ENCODE measurements at places on chromosomes 5 and 9. TPM values are rescaled to one million over a fixed set of nuclear protein-coding genes. Genes with fewer than 3 reads are reported as not detected.

The SLC1A1 gene
- 5.1 TPM for total RNA-seq

The MTREX gene
- 70.3 TPM for total RNA-seq

The RELL2 gene
- total RNA-seq: 5.6 TPM

The NME5 gene
- total RNA-seq: 1.7 TPM

The DCANP1 gene
- total RNA-seq: not detected

The NR5A1 gene
- total RNA-seq: not detected

The EIF4E1B gene
- not detected for total RNA-seq

The IL3 gene
- not detected for total RNA-seq

The PHAX gene
- 30.8 TPM for total RNA-seq

The GRXCR2 gene
- total RNA-seq: not detected

The IL4 gene
- total RNA-seq: not detected

The BARX1 gene
- total RNA-seq: not detected

The IFNA1 gene
- total RNA-seq: not detected

The FNBP1 gene
- total RNA-seq: 96.7 TPM

The C5orf63 gene
- 1.6 TPM for total RNA-seq

The IRX4 gene
- total RNA-seq: not detected

The RORB gene
- total RNA-seq: under 0.01 TPM

The CD72 gene
- not detected for total RNA-seq

The LHFPL2 gene
- 78.5 TPM for total RNA-seq

The IFNB1 gene
- total RNA-seq: not detected

The GLDC gene
- total RNA-seq: 4.3 TPM

The SHISAL2B gene
- total RNA-seq: not detected

The TEX48 gene
- not detected for total RNA-seq

The GCNT4 gene
- 0.25 TPM for total RNA-seq

The C9 gene
- total RNA-seq: 0.57 TPM

The PCDHB3 gene
- 1.2 TPM for total RNA-seq

The DNAJB5 gene
- 4.8 TPM for total RNA-seq

The PTPN3 gene
- 2.7 TPM for total RNA-seq

The TRPM3 gene
- not detected for total RNA-seq

The PROB1 gene
- 5.8 TPM for total RNA-seq

The MFAP3 gene
- total RNA-seq: 121 TPM

The SLC4A9 gene
- total RNA-seq: under 0.01 TPM

The CEP72 gene
- 3.4 TPM for total RNA-seq

The ANKRD18B gene
- 0.49 TPM for total RNA-seq

The DNM1 gene
- 0.69 TPM for total RNA-seq

The CCIN gene
- total RNA-seq: 0.16 TPM

The PCDHA9 gene
- total RNA-seq: 0.06 TPM

The IL7R gene
- total RNA-seq: 1.9 TPM

The MYOZ3 gene
- 0.88 TPM for total RNA-seq

Measured in bladder microvascular endothelial cell (primary cell).